Activated CD8-positive, alpha-beta memory T cell treated with anti-CD3 and anti-CD28 coated beads, Interleukin-2, amount 10 ng/mL, durations not matched to agents 7 days and 5 days (primary cell): ENCODE measurements at places on chromosomes 2 and 18. TPM values are rescaled to one million over a fixed set of nuclear protein-coding genes. Genes with fewer than 3 reads are reported as not detected.

- DNase-seq, result no peak
- H3K4me3 ChIP-seq, result no peak overlapping the region
- H3K27ac ChIP-seq, result no peak overlapping the region
Measured at GRCh38 chr2:153455403-153455802, 23.2 kb downstream of the RPRM start.

- H3K4me1 ChIP-seq, result no peaks in the 10 kb centered on the region
- no peaks in the 10 kb centered on the region for H3K27me3 ChIP-seq
- no peak for DNase-seq
- H3K36me3 ChIP-seq, result no peaks in the 10 kb centered on the region
- no peak overlapping the region for H3K27ac ChIP-seq
Measured at GRCh38 chr2:186407611-186408010, 78.4 kb upstream of the ZC3H15 start.

Gene KLHL41
- not detected for total RNA-seq

DNA sequence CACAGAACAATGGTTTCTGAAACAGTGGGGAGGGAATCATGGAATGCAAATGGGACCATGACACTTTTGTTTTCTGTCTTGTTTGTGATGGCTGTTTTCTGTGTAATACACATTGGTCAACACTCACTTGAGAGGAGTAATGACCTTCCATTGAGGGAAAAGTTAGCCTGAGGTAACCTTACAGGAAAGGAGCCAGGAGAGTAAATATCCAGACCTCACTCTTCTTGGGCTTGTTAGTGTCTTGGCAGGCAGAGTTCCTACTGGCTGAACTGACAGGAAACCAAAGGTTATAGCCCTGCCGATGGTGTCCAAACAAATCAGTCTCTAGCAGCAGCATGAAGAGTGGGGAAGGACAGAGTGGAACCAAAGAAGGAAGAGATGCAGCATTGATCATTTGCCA lies 17.2 kb upstream of the RPRM start:
- peaks cover 3% of the 10 kb centered on the region for H3K27me3 ChIP-seq
- no peak overlapping the region for H3K27ac ChIP-seq
- H3K36me3 ChIP-seq, result no peaks in the 10 kb centered on the region
- H3K4me3 ChIP-seq, result no peak overlapping the region
- no peaks in the 10 kb centered on the region for H3K4me1 ChIP-seq
- no peak for DNase-seq

DNA sequence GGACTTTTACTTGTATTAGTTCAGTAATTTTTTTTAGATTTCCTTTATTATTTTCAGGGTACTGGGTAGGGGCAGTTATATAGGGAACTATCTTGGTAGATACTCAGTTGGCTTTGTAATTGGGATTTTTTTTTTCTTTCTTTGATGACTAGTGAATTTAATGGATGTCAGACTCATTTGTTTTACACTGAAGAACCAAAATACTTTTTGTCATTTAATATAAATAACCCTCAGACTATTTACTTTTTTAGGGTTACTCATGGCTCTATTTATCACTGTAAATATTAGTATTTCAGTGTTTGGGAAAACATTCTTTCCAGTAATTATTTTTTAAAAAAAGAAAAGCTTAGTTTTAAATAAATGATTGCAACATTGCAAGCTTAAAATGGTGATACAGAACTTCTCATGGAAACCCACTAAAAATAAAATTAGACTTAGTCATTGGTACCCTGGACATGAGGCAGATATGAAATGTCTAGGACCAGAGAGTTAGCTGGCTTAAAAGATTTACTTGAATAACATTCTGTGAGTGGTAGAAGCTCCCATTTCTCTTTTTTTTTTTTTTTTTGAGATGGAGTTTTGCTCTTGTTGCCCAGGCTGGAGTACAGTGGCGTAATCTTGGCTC lies 74.4 kb upstream of the CYP20A1 start:
- H3K27me3 ChIP-seq, result no peaks in the 10 kb centered on the region
- no peak overlapping the region for H3K4me3 ChIP-seq
- no peaks in the 10 kb centered on the region for H3K4me1 ChIP-seq
- H3K27ac ChIP-seq, result no peak overlapping the region
- H3K36me3 ChIP-seq, result peaks cover 6% of the 10 kb centered on the region
- no peak for DNase-seq

Gene UGT1A10
- not detected for total RNA-seq

GRCh38 chr18:73615506-73615905 lies 532.1 kb downstream of the FBXO15 start:
- H3K27me3 ChIP-seq, result no peaks in the 10 kb centered on the region
- no peak for DNase-seq
- H3K36me3 ChIP-seq, result no peaks in the 10 kb centered on the region
- no peaks in the 10 kb centered on the region for H3K4me1 ChIP-seq
- no peak overlapping the region for H3K27ac ChIP-seq
- no peak overlapping the region for H3K4me3 ChIP-seq

DNA sequence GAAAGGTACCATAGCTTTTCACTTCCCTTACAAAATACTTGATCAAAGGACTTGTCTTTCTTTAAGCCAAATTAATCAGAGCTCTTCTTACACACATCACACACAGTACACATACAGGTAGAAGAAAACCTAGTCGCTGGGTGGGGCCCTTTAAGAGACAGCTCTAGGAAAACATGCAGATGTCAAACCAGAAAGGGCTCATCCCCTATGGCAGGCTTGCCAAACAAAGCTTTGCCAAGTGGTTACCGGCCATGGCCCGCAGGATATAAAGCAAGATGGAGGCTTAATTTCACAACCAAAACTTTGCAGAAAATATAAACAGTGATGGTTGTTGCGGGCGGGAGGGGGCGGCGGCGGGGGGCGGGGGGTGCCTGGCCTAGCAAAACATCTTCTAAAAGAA lies 2156.0 kb upstream of the PIK3C3 start:
- H3K27me3 ChIP-seq, result no peaks in the 10 kb centered on the region
- DNase-seq, result no peak
- H3K36me3 ChIP-seq, result peaks cover 8% of the 10 kb centered on the region
- H3K4me3 ChIP-seq, result no peak overlapping the region
- H3K4me1 ChIP-seq, result no peaks in the 10 kb centered on the region
- H3K27ac ChIP-seq, result no peak overlapping the region

DNA sequence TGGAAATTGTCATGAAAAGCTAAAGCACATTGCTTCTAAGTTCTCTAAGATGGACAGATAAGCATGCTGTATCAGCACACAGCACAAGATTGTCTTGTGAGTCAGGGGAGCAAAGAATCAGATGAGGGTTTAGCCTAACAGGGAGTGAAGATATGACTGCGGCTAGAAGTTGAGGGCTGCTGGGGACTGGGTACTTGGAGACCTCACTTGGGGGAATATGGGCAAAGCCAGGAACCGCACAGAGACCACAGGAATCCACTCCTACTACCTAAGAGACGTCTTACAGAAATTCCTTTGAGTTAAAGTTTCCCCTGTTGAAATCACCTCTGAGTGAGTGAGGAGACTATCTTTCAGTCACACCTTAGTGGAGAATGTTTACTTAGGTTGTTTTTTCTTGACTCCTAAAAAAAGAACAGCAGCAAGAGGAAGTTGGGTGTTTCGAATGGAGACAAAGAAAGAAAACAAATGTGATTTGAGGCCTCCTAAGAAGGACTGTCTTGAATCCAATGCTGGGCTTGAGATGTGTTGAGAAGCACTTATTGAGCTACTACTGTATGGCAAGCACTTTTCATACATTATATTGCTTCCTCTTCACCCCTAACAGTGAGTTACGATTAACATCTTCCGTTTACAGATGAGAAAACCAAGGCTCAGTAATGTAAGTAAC lies 100.7 kb downstream of the ANKRD44 start:
- H3K4me3 ChIP-seq, result peak overlapping the region; percentile 42
- no peaks in the 10 kb centered on the region for H3K27me3 ChIP-seq
- DNase-seq, result peak; percentile 70
- H3K36me3 ChIP-seq, result peaks cover 18% of the 10 kb centered on the region

Gene PAIP2B
- total RNA-seq, result 1.1 TPM

DNA sequence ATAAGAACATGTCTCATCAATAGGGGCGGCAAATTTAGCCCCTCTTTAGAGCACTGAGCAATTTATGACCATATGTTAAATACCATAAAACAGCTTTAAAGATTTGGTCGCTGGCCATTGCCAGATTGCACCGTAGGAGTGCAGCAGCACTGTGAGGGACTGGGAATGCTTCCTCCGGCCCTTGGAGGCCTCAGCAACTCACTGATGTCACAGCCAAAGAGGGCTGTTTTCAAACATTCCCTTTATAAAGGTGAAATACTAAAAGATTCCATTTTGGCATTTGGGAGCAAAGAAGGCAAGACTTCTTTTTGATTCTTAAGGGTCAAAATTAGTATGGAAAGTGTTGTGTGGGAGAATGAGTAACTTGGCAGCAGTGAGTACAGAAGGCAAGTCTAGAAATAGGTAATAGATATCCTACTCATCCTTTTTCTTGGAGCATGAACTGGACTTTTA lies 63.7 kb downstream of the BABAM2 start:
- H3K4me3 ChIP-seq, result no peak overlapping the region
- peaks cover 38% of the 10 kb centered on the region for H3K36me3 ChIP-seq
- DNase-seq, result no peak
- peaks cover 90% of the 10 kb centered on the region for H3K4me1 ChIP-seq
- H3K27ac ChIP-seq, result peak overlapping the region; percentile 92

DNA sequence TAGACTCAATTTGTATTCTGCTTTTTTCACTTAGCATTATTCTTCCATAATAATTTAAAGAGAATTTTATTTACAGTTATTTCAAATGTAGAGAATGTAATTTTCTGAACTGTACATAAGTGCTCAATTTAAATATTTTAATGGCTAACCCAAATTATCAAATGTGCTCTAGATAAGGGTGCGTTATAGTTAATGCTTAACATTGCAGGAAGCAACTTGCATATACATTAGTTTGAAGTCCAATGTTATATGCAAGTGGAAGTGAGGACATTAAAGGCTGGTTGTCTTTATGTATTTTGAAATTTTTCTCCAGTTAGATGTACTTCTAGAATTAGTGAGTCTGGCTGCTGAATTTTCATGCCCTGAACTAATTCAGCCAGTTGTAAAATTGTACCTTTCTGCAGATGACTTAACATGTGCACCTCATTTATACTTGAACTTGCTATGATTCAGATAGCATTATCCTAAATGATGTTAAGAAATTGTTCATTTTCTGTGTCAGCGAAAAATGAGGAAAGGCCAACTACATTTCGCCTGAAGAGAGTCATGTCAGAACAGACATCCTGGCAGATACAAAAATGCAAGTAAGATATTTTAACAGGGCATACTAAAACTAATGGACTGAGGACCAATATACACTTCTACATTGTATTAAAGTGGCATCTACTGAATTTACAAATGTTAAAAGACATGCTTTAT lies 59.2 kb upstream of the GAREM1 start:
- no peak for DNase-seq
- H3K4me3 ChIP-seq, result no peak overlapping the region
- peaks cover 13% of the 10 kb centered on the region for H3K27me3 ChIP-seq
- no peaks in the 10 kb centered on the region for H3K36me3 ChIP-seq
- peaks cover 7% of the 10 kb centered on the region for H3K4me1 ChIP-seq
- no peak overlapping the region for H3K27ac ChIP-seq

GRCh38 chr18:48312066-48312465 lies 97.1 kb downstream of the ZBTB7C start:
- DNase-seq, result no peak
- peaks cover 16% of the 10 kb centered on the region for H3K27me3 ChIP-seq
- H3K27ac ChIP-seq, result no peak overlapping the region
- no peaks in the 10 kb centered on the region for H3K36me3 ChIP-seq
- H3K4me1 ChIP-seq, result no peaks in the 10 kb centered on the region

GRCh38 chr2:86337244-86337835 lies at the start of gene REEP1:
Gene REEP1, minus strand, starts transcription at chr2:86337626. Its CDS starts 116 bp downstream, at chr2:86337510.
- no peak for DNase-seq
- H3K27ac ChIP-seq, result no peak within 1 kb of the TSS
- H3K4me3 ChIP-seq, result peak within 1 kb of the TSS; percentile 58
- peaks cover under 1% of the 10 kb centered on the region for H3K36me3 ChIP-seq

DNA sequence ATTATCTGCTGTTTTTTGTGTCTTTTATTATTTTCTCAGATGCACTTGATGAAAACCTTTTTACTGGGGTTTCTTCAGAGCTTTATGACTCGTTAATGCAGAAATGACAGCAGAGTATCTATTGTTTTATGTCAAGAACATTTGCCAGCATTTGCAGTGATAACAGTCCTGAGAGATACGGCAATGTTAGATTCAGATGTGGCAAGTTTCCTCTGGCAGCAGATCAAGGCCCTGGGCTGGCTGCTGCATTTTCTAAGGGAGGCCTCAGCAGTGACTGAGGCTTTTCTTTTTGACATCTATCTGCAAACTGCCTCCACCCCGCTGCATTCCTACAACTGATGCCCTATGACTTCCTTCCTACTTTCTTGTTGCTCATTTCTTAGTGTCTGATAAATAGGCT lies 40.2 kb downstream of the EFEMP1 start:
- H3K36me3 ChIP-seq, result no peaks in the 10 kb centered on the region
- H3K27ac ChIP-seq, result no peak overlapping the region
- H3K4me1 ChIP-seq, result no peaks in the 10 kb centered on the region
- no peak overlapping the region for H3K4me3 ChIP-seq

DNA sequence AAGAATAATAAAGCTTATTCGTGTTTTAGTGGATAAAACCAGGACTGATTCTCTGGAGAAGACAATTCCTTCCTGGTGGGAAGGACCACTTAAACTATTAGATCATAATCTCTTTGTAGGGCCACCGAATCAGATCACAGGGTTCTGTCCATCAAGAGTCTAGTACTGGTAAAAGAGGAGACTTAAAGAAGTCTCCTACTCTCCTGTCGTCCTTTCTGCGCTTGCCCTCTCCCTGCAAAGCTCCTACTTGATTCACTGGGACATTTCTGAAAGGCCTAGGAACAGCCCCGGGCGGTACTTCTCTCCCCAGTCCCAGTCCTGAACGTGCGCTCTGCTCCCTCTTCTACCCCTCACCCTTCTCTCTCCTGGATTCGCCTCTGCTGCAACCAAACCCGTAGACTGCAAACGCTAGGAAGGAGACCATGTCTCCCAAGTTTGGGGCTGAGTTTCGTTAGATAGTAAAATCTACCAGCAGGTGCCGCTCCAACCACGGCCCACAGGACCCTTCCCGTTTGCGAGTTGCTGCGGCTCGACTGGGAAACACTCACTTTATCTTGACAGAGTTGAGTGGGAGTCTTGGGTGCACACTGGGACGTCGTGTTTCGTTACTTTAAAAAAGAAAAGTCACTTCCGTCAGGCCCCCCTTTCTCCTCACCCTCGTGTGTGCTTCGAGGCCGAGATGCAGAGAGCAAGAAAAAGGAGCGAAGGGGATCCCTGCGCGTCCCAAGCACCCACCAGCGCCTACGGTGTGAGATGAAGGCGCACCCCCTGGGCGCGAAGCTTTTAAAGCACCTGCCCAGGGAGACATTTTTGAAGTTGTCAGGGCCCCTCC lies 923 bp downstream of the FIGLA start:
- peak overlapping the region; percentile 56 for H3K4me3 ChIP-seq
- no peaks in the 10 kb centered on the region for H3K36me3 ChIP-seq
- H3K27me3 ChIP-seq, result peaks cover 70% of the 10 kb centered on the region
- H3K4me1 ChIP-seq, result peaks cover 7% of the 10 kb centered on the region
- no peak overlapping the region for H3K27ac ChIP-seq

GRCh38 chr2:233389601-233390125 lies 35.4 kb downstream of the DGKD start:
- peaks cover 25% of the 10 kb centered on the region for H3K36me3 ChIP-seq
- H3K27me3 ChIP-seq, result no peaks in the 10 kb centered on the region
- no peak overlapping the region for H3K4me3 ChIP-seq
- peaks cover 44% of the 10 kb centered on the region for H3K4me1 ChIP-seq

- H3K27me3 ChIP-seq, result no peaks in the 10 kb centered on the region
- H3K4me3 ChIP-seq, result no peak overlapping the region
- H3K27ac ChIP-seq, result no peak overlapping the region
- H3K36me3 ChIP-seq, result no peaks in the 10 kb centered on the region
- no peaks in the 10 kb centered on the region for H3K4me1 ChIP-seq
- DNase-seq, result no peak
Measured at GRCh38 chr2:14761118-14761517, 128.6 kb downstream of the LRATD1 start.

GRCh38 chr2:65549257-65549627 lies 116.8 kb upstream of the SPRED2 start:
- H3K27me3 ChIP-seq, result peaks cover 6% of the 10 kb centered on the region
- no peak overlapping the region for H3K27ac ChIP-seq
- no peaks in the 10 kb centered on the region for H3K36me3 ChIP-seq
